ENCODE measurements at places on chromosomes 5 and 9.
A peak's percentile ranks its signal among the peaks of the same experiment; 100 is the strongest.

DNA sequence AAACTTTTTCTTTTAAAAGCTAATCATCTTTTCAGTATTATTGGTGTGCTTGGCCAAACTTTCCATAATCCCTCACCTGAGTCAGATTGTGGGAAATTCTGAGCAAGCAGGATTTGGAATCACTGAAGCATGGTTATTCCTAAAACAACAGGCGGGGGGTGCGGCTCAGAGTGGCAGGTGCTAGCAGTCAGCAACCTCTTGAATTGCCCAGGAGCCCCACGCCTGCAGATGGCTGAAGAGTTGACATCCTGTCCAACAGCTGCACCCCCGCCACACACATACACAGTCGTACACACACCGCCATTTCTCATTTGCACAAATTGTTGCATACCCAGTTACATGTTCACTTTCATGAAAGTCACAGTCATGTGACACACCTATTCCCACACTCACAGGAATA is 96.6 kb downstream of the LHX2 start:
- no peak for DNase-seq

DNA sequence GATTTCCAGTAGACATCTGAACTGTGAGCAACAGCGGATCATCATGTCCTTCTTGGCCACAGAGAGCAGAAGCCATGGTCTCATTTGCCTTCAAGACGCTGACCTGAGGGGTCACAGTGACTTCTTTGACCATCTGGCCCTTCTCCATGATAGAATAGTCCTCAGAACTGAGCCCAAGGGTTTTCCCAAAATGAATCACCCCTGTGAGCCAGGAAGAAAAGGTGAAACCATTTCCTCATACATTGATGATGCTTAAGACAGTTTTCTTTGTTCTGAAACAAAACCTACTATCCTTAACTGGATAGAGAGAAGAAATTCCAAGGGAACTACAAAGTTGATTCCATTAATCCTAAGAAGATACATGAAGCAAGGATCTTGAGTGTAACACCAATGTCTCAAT is 503.9 kb downstream of the CTNND2 start:
- DNase-seq: no peak

DNA sequence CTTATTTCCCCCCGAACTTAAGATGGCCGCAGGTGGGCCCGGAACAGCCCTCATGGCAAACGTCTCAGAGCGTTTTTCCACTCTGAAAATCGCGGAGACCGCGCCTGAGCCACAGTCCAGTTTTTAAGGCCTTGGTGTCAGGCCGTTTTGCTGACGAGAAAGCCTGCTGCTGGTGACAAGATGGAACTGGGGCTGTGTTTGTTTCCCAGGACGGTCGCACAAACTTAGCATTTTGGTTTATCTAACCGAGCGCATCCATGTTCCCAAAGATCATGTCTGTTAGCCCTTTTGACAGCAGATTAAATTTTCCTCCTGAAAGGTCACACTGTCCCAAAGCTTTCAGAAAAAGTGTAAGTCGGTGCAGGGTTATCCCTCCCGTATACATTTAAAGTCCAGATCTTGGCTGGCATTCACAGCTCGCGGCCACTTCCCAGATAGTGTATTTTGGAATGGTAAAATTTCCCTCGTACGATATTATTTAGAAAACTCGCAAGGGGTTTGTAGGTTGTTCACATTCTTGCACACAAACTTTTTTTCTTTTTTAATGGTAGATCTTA is 812 bp downstream of the SREK1 start:
- peak; percentile 98 for DNase-seq

- no peak for DNase-seq
Measured at GRCh38 chr5:156758011-156758791, 91.9 kb upstream of the PPP1R2B start.

DNA sequence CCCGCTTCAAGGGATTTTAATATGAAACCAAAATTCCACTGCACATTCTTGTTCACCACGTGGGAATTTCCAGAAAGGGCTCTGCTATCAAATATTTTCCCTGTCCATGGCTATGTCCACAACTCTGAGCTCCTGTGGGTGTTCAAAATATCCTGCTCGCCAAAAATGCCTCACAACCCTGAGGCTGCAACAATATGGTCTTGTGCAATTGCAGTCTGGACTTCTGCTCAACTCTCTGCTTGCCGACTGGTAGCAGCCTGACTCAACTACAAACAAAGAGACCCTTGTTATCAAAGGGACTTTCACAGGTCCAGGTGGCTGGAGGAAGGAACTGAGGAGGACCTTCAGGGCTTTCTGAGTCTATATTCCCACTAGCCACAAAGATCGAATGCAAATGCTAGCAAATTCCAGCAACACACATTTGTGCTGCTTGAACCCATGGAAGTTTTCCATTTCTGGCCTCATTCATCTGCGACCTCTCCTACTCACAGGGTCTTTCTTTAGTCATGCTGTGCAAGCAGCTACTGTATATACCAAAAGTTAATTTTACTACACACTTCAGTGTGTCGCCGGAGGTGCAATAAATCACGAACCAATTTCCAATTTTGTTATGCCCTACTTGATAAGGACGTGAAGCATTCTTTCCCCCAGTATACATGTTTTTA is 169.2 kb upstream of the SLC30A5 start:
- no peak for DNase-seq

- DNase-seq: no peak
Measured at GRCh38 chr5:113187906-113188305, 211.3 kb downstream of the DCP2 start.

GRCh38 chr9:69155341-69156030 is 18.6 kb upstream of the TJP2 start:
- no peak for DNase-seq

GRCh38 chr5:335740-336038 is 14.2 kb downstream of the AHRR start:
- no peak for DNase-seq

GRCh38 chr5:15009420-15009819 is 137.8 kb upstream of the ANKH start:
- DNase-seq: no peak

DNA sequence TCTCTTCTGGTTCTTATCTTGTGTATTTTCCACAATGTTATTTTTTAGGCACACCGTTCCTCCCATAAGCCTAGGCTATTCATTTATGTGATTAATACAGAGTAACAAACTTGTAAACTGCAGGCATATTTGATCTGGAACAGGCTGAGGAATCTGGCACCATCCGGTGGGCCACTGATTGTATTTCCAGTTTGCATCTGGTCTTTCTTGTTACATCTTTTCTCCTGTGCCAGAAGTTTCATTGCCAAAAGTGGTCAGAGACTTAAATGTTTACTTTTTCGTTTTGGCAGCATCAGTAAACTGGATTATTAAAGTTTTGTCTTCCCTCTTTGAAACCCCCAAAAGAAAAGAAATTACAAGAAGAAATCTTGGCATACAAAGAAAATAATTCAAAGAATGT is 17.9 kb upstream of the ZCCHC7 start:
- DNase-seq: no peak

GRCh38 chr9:81814794-81815464 is 113.3 kb upstream of the SPATA31D4 start:
- no peak for DNase-seq

GRCh38 chr9:108784998-108785397 is 70.8 kb downstream of the ACTL7B start:
- DNase-seq: no peak

GRCh38 chr5:2277886-2278285 is 395.2 kb upstream of the IRX4 start:
- DNase-seq: no peak

DNA sequence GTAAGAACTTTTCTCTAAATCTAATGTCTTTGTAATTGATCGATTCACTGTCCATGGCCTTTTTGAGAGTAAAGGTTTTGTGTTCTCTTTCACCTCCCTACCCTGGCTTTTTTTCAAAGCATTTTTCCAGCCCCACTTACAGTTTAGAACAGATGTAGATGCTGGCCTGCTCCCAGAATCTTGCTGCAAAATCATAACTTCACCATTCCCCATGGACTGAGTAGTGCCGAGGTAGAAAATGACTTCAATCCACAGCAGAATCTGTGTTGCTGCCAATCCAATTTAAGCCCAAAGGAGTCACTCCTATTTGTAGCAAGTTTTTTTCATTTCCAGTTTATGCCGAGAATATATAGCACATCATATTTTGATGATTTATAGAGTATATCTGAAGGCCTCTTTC is 46.5 kb upstream of the CEMIP2 start:
- DNase-seq: no peak

GRCh38 chr5:168765086-168765550 is 185.9 kb upstream of the PANK3 start:
- no peak for DNase-seq

DNA sequence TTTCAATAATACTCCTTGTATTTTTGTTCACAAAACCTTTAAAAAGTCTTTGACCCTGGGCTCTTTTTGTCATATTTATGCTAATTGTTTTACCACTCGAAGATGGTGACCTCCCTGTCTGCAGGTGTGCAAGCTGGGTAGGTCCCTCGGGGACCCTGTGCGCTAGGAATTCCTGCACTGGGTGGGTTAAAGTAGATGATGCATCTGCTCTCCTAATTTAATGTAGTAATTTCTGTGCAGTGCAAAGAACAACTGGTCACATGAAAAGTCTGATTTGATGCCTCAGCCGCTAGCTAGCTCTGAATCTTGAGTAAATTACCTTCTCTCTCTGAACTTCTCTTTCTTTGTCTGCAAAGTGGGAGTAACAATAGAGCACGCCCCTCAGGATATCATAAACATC is 139.1 kb upstream of the OTULINL start:
- DNase-seq: no peak

- DNase-seq: no peak
Measured at GRCh38 chr5:56685503-56686217, 129.7 kb upstream of the MAP3K1 start.

DNA sequence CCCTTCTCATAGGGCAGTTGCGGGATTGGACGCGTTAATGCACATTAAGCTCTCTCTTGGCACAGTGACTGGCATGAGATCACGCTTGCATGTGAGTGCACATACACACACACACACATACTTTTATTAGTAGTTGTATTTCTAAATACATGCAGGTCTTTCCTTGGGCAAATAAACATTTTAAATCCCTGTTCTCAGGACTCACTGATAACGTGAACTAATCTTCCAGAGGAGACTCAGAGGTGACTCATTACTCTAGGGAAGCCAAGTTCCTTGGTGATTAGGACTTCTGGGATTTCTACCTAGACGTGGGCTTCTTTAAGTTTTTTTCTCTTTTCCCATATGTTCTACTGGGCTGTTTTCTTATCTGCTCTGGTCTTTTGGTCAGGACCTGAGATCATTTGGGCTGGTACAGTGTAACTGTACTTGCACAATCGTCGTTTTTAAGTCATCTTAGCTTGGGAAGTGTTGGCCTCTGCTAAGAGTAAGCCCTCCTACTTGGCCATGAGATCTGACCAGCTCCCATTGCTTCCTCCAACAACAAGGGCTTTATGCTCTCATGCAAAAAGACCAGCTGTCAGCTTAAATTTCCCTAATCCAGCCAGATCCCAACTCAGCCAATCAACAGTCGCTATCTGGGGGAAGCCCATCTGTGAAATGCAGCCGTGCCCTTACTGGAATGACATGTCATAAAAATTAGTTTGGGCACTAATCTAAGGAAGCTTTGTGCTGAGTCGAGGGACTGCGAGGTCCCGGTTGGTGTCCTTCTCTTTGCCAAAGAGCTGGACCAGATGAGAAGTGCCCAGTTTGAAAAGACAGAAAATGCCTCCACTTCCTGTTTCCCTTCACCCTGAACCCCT is 176.4 kb upstream of the ANKRD55 start:
- no peak for DNase-seq

GRCh38 chr9:104247899-104248460 is 153.9 kb downstream of the SMC2 start:
- DNase-seq: no peak

DNA sequence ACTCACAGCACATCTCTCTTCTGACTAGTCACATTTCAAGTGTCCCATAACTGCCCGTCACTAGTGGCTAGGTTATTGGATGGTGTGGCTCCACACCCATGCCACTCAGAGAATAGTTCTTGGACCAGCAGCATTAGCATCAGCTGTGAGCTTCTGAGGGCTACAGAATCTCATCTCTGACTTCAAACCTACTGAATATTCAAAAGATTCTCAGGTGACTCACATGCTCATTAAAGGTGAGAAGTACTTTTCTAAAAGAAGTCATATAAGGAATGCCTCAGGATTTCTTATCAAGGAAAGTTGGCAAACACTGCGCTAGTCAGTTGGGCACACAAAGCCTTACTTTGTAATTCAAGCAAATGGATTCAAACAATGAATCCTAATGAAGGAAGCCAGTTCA is 305.0 kb upstream of the CDH12 start:
- DNase-seq: no peak

DNA sequence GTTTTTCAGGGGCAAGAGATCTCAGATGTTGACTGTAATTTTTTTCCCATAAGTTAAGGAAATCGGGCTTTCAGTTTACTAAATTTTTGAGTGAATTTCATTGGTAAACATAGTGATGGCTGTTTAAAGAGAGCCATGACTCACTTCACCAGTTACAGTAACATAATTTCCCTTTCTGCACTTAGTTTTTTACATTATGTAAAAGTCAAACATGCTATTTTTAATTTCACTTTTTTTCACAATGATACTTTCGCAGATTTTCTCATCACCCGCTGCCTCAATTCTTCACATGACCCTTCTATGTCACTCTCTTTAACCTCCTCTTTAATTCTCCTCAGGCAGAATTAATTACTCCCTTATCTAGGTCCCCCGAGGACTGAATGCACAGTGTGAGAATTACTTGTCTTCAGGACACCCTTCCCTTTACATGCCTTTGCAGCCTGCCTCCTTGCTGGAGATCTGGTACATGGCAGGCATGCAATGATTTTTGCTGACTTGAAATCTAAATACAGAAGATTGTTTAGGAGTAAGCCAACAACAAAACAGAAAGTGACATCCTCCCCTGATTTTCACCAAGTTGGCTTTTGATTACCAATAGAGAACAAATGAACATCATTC is 217.5 kb upstream of the S1PR3 start:
- DNase-seq: no peak

DNA sequence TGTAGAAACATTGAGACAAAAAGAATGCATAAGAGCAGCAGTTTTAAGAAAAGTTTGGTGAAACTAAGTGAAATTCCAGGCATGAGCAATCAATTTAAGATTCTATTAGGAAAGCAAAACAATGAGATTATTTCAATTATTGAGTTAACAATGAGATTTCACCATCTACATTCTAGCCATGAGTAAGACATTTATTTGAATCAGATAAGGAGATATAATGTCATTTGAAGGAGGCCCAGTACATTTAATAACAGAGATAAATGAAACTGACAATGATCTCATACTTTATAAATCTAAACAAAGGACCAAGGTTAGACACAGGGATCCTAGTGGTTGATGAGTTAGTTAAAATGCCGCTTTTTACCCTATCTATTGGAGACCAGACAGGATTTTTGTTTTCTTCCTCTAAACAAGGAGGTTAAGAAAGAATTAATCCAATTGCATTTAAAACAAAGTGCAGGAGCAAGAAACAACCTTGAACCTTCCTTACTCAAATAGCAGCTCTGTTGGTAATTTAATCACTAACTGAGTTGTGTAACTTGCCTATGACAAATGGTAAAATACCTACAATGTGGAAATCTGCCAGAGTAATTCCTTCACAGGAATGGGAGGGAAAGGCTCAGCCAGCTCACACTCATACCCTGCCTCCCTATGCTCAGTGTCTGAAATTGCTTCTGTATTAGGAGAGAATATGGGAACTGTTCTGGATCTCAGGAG is 103.5 kb upstream of the NR3C1 start:
- DNase-seq: peak; percentile 10

GRCh38 chr9:87167161-87167560 is 219.9 kb upstream of the GAS1 start:
- DNase-seq: no peak

GRCh38 chr9:6449645-6450044 is 36.6 kb downstream of the UHRF2 start:
- no peak for DNase-seq

GRCh38 chr9:6055216-6055615 is 39.8 kb upstream of the RANBP6 start:
- DNase-seq: no peak

All from right kidney (tissue), 9 donors.